ENCODE measurements at places on chromosomes 2 and 18.

GRCh38 chr2:2647141-2647541 lies 316.1 kb upstream of the MYT1L start:
- DNase-seq = no peak

GRCh38 chr2:74735564-74735963 lies 81.5 kb downstream of the SEMA4F start:
- peak; percentile 23 for DNase-seq

- no peak for DNase-seq
These were observed 31.1 kb downstream of the SIGLEC15 start for GRCh38 chr18:45856531-45856930.

- peak; percentile 57 for DNase-seq
These were observed at the start of gene NTSR2 for GRCh38 chr2:11669454-11670291. TSS of gene NTSR2 (minus strand) at chr2:11670195. CDS start at chr2:11670129, 66 bp downstream.

- DNase-seq = no peak
These were observed 3.2 kb upstream of the MAPRE2 start for GRCh38 chr18:35038029-35038428.

- DNase-seq = no peak
These were observed 27.2 kb upstream of the FAM136A start for GRCh38 chr2:70328921-70329561.

Data from common myeloid progenitor, CD34-positive (primary cell).